ENCODE measurements at places on chromosomes 4 and X. TPM values are rescaled to one million over a fixed set of nuclear protein-coding genes. Genes with fewer than 3 reads are reported as not detected.

- DNase-seq: peak; percentile 30
These were observed 8.0 kb downstream of the RPL34 start for GRCh38 chr4:108628411-108628810.

- DNase-seq: peak; percentile 71
These were observed 280.8 kb upstream of the NOCT start for GRCh38 chr4:138734746-138735145.

DNA sequence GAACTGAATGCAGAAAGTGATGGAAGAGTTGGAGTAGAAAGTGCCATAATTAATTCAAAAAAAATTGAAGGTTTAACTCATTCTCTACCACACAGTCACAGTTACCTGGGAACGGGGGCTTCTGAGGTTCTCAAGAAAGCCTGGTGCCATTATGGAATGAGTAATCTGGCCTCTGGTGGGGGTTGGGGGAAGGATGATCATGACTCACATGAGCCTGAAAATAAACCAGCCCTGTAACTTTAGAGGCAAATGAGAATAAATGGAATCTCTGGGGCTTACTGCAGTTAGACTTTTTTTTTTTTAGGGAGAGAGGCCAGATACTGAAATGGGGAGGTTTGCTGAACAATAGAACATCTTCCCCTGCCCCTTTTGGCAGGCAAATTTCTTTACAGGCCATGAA, 55.3 kb downstream of the SOD3 start:
- peak; percentile 94 for DNase-seq

DGAT2L6 gene
- not detected for total RNA-seq

DNA sequence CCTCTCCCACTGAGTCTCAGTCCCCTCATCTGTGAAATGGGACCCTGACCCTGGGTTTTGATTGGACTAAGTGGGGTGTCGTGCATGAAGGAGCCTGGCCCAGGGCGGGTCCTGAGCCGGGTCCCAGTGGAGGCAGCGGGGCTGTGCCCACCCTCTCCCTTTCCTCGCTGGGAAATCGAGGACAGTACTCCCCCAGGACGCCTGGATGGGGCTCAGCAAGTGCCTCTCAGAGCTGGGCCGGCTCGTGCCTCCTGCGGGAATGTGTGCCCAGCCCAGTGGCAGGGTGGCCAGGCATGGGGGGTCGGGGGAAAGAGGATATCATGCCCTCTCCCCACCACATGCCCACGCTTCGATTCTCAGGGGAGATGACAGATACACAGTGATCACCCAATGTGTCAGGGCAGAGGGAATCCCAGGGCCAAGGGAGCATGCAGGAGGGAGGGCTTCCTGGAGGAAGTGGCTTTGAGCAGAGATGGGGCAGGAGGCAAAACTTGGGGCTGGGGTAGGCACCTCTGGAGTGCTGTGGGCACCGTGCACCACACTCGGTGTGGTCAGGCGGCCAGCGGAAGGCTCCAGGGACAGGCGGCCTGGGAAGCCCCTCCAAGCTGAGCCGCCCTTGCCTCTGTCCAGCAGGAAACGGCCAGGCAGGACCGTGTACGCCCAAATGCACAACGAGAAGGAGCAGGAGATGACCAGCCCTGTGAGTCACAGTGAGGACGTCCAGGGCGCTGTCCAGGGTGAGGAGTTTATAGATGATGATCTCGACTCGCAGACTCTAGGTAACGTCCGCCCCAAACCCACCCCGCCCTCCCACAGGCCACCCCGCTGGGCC, 203.0 kb downstream of the AFAP1 start:
- DNase-seq: no peak

DNA sequence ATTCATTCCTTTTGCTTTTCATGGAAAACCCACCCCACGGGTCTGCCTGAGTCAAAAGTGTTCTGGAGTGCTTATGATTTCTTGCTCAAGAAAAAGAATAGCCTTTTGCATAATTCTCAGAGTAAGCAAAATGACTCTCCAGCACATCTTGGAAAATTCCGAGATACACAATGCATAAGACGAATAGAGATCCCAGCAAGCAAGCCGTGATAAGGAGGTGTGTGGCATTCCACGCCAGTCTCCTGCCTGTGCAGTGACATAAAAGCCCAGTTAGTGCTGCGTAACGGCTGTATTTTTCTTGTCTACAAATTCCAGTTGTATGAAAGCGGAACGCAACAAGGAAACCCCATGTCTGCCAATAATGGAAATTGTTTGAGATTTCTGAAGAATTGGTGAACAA, 237.9 kb upstream of the GATB start:
- peak; percentile 11 for DNase-seq

PCDH10 gene
- total RNA-seq: 16.9 TPM
